Activated CD4-positive, CD25-positive, alpha-beta regulatory T cell treated with anti-CD3 and anti-CD28 coated beads, Interleukin-2, amount 50 U/mL, for 24 hours (primary cell): ENCODE measurements at places on chromosomes 6 and 20.
A peak's percentile ranks its signal among the peaks of the same experiment; 100 is the strongest.

DNA sequence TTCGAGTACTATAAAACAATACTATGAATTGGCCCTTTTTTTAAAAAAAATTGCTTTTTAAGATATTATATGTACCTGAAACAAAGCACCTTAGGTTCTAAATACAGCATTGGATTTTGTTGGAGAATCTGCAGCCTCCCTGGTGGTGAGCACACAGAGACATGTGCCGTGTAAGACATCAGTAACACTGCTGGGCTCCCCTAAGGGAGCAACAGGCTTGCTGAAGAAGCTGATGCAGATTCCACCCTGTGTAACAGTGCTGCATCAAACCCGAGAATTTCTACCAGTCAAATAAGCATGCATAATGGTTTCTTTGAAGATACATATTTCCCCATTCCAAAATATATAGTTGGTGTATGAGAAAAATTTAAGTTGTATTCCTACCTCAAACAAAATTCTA lies 17.4 kb downstream of the KIAA1586 start:
- ATAC-seq: no peak

- no peak for ATAC-seq
These were observed 4.3 kb downstream of the MCM9 start for GRCh38 chr6:118930680-118931079.

DNA sequence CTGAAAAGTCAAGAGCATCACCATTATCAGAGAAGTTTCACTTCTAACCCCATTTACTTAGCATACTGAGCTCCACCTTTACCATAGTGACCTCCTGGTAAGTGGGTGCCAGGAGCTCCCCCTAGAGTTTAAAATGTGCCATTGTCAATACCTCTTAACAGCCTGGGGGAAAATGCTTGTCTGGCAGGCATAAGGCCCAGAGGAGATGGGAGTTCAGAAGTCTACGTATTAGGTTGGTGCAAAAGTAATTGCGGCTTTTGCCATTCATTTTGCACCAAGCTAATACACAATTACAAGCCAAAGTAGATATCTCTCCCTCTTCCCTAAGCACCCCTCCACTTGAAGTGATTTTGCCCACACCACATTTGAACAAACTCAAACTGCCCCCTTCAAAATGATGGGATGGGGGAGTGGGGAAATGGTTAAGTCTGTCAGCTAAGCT lies 919.0 kb downstream of the KIF16B start:
- peak; percentile 25 for ATAC-seq

GRCh38 chr6:138194287-138194686 lies 24.0 kb downstream of the PBOV1 start:
- no peak for ATAC-seq

GRCh38 chr20:57563522-57563921 lies 2.6 kb downstream of the PCK1 start:
- ATAC-seq: no peak

DNA sequence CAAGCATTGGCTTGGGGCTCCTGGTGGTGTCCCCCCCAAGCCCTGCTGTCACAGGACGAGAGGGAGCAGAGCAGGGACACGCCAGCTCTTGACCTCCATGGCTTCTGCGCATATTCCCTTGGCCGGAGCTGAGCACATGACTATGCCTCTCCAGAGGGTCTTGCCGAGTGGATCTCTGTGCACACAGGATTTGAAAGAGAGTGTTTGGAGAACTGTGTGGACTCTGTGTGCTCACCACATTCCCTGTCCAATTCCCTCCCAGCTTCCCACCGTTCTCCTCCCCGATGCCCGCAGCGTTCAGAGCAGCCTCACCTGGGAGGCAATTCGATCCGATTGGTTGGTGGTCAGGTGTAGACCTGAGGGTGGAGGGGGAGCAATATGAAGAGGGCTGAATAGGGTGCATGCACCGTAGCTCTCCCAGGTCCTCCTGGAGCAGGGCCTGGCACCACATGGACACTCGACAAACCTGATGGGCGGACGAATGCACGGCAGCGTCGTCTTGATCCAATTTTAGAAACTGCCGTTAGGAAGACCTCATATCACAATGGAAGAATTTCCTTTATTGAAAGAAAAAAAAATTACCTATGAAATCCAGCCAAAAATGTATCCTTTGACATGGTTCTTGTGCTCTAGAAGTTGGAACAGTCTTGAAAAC lies 287.8 kb downstream of the CDH4 start:
- no peak for ATAC-seq

GRCh38 chr20:31704225-31705119 lies 18.2 kb downstream of the BCL2L1 start:
- ATAC-seq: no peak

- ATAC-seq: no peak
These were observed 36.1 kb downstream of the BICRAL start for GRCh38 chr6:42817907-42818306.

DNA sequence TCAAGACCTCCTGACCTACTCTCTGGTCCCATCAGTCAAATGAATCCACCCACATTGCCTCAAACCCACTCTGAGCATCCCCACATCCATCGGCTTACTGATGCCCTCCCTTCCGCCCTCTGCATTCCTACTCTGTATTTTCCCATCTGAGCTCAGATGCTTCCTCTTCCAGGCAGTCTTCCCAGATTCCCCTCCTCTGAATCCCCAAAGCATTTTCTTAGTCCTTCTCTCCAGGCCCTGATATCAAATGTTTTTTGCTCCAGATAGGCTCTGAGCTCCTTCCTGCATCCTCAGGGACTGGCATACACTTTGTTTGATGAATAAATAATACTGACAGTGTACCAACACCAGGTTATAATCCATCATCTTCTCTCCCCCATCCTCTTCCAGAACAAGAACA lies 3.9 kb downstream of the PLTP start:
- no peak for ATAC-seq

DNA sequence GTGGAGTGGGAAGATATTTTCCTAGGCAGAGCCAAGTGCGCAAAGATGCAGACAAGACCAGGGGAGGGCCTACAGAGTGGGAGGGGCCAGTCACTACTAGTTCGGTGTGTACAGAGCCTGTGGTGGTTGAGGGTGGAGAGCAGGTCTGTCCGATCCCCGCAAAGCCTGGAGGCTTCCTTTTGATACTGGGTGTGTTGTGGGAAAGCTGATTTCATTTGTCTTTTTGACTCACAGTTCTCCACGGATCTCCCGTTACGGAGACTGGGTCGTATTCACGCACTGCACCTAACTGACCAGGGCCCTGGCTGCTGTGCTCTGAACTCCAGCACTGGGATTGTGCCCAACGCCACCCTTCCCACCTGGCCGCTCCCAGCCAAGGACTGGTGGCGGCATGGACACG lies 1.4 kb upstream of the TIAM2 start:
- ATAC-seq: no peak

DNA sequence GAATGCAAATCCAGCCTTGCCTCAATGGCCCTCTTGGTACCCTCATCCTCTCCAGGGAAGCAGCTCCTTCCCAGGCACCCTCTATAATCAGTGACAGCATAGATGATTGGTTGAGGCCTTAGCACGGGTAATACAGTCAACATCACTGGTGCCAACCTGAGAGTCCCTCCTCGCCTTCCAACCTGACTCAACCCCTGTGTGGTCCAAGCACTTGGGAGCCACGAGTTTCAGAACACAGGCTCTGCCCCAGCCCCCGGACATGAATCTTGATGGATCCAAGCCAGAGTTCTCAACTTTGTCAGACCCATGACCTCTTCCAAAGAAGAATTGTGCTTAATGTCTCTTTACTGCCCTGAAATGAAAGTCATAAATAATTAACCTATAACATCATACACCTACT lies 213.9 kb downstream of the PREX1 start:
- no peak for ATAC-seq

GRCh38 chr6:107563694-107564588 lies 74.0 kb downstream of the SOBP start:
- ATAC-seq: no peak

DNA sequence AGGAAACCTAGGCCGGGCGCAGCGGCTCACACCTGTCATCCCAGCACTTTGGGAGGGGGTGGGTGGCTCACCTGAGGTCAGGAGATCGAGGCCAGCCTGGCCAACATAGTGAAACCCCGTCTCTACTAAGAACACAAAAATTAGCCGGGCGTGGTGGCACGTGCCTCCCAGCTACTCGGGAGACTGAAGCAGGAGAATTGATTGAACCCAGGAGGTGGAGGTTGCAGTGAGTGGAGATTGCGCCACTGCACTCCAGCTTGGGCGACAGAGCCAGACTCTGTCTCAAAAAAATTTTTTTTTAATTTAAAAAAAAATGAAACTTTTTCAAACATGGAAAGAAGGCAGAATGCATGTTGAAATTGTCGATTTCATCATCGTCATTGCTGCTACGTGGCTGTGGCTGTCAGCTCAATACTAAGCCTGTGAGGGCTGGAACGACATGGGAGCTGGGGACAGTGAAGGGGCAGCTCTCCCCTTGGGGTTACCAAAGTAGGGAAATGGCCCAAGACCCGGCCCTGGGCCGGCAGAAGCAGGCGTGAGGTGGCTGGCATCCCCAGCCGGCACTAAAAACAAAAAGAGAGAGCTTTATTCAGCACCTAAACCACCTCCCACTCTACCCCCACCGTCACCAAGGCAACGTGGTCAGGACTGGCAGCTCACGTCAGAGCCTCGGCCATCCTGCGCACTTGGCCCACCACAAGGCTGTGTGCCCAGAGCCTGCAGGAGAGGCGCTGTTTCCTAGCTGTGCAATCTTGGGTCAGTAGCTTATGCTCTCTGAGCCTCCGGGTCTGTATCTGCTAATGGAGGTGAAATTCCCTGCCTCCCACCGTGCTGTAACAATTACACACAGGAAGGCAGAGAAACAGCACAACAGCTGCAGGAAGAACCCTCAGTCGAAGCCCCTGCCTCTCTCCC lies 30.8 kb downstream of the AGPAT4 start:
- ATAC-seq: no peak

GRCh38 chr6:39927159-39927558 lies 7.1 kb downstream of the MOCS1 start:
- no peak for ATAC-seq
